Stimulated activated CD8-positive, alpha-beta memory T cell treated with anti-CD3 and anti-CD28 coated beads, Interleukin-2, amount 100 ng/mL, for 48 hours (primary cell): ENCODE measurements at places on chromosomes 6 and 20.

DNA sequence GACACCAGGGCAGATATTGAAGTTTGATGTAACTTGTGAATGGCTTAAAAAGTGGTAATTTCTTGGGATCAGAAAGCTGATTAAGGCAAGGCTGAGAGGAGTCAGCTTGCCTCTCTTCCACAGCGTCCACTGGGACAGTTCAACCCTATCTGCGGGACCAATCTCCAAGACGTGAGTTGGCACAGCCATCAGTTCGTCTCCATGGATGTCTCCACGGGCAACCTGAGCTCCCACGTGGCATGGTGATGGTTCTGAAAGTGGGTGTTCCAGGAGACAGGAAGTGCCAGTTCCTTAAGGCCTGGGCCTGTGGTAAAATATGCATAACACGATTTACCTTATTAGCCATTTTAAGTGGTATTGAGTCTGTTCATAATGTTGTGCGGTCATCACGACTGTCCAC is 67.9 kb upstream of the BHLHE23 start:
- DNase-seq = no peak

DNA sequence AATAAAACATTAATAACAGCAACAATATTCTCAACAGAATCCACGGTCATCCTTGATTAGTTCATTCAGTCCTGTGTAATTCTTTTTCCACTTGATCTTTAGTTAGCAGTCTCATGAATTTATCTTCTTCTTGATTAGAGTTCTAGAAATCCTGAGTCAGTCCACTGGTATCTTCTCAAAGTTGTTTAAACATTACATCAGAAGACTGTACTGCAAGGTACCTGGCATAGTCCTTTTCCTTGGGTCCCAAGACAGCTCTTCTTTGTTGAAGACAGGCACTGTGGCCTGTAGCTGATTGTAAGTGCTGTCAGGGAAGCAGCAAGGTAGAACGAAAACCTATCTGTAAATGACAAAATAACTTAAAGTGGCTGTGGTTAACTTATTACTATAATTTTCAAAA is 11.8 kb downstream of the MAP3K4 start:
- no peak for DNase-seq

DNA sequence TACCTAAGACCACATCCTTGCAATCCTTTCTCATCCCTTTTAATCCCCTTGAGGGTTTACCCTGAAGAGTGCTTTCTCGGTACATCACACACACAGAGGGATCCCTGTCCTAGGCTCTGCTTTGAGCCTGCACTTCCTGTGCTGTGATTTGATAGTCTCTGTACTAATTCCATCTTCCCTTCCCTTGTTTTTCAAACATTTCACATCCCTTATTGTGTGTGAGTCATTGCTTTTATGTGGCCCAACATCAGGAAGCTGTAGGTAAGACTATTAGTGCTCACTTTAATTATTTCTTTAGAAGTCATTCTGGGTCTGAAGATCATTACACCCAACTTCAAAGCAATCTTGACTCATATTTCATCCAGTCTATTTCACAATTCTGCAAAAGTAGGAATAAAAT is 57.2 kb upstream of the ANKEF1 start:
- no peak for DNase-seq

GRCh38 chr6:69816026-69816425 is 19.2 kb upstream of the LMBRD1 start:
- no peak for DNase-seq

DNA sequence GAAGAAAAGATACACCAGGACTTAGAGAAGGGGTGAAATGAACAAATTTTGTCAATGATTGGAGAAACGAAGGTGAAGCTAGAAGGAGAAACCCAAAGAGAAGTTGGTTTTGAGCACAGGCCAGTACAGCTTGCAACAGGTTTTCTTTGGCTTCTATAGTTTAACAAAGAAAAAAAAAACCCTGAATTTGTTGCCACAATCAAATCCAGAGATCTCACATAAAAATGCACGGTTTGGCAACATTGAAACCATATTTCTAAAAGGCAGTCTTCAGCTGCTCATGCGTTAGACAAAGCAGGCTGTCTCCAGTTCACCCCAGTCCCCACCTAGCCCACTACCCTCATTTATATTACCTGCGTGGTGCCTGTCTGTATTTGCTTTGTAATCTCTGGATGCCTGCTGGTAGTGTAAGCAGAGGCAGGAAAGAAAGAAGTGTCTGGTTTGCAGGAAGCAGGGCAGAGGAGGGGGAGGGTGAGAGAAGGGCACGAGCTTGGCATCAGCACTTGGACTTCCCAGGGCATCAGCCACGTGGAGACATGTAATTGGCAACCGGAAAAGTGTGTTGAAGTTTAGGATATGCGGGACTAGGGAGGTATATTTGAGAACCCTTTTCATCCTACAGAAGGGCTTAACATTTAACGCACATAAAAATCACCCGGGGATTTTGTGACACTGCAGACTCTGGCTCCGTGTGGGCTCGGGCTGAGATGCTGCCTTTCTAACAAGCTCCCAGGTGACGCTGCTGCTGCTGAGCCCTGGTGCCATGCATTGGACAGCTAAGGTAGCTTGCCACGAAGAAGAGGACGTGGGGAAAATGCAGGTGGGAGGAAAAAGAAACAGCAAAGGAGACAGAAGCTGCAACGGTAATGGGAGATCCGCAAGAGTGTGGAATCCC is 14.4 kb downstream of the PFDN4 start:
- DNase-seq = no peak

- no peak for DNase-seq
Measured at GRCh38 chr6:36717871-36718540, 20.4 kb downstream of the RAB44 start.

DNA sequence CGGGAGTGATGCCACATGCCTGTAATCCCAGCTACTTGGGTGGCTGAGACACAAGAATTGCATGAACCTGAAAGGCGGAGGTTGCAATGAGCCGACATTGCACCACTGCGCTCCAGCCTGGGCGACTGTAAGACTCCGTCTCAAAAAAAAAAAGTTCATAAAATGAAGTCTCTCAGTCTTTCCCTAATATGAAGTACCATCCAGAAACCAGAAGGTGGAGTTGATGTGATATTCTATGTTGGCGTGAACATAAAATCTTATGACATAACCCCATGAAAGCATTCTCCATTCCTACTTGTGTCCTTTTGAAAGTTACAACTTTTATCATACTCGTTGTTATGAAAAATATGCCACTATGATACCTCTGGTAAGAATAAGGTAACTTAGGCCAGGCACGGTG is 5.7 kb downstream of the SOD2 start:
- DNase-seq = no peak

DNA sequence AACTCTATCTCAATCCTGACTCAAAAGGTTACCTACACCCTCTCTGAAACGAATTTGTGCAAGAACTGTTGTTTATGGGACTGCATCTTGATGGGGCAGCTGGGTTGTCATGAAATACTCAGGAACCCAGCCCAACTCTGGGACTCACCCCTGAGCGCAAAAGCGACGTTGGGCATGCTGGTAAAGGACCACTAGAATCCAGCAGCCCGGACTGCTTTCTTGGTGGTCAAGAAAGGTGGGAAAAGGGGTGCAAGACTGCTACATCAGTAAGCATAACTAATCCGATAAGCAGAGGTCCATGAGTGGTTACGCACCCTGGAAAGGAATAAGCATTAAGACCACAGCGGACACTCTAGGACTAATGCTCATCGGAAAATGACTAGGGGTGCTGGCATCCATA is 6.3 kb upstream of the PRR18 start:
- no peak for DNase-seq

GRCh38 chr6:79081663-79082062 is 3.6 kb upstream of the PHIP start:
- DNase-seq = no peak

DNA sequence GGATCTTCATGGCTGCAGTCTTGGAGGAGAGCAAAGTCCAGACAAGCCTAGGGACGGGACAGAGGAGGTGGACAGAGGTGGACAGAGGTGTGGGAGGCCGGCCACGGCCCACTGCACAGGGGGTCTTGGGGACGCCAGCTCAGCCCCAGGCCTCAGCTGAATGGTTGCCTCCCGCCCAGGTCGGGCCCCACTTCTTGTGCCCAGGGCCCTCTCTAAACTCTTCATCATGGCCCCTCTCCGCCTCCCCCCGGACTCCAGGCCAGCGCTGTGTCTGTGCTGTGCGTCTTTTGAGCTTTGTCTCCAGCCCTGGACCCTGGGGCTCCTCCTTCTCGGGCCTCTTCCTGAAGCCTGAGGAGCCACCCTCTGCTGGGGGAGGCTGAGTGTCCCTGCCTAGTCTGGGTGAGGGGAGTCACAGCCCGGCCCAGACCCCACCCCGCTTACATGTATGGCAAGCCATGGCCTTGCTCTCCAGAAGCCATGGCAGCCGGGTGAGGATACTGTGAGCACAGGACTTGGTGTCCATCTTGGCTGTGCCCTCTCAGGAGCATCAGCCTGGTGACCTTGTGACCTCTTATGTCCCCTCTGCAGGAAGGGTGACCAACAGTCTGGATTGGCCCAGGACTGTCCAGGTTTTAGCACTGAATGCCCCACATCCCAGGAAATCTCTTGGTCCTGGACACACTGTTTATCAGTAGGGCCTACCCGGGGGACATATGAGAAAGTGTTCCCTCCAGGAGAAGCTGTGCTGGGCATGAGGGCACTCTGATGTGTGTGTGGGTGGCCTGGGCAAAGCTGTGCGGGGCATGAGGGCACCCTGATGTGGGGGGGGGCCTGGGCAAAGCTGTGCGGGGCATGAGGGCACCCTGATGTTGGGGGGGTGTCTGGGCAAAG is 9.4 kb upstream of the NPBWR2 start:
- DNase-seq = no peak

- DNase-seq = no peak
Measured at GRCh38 chr6:144768551-144769075, 483.5 kb downstream of the UTRN start.

DNA sequence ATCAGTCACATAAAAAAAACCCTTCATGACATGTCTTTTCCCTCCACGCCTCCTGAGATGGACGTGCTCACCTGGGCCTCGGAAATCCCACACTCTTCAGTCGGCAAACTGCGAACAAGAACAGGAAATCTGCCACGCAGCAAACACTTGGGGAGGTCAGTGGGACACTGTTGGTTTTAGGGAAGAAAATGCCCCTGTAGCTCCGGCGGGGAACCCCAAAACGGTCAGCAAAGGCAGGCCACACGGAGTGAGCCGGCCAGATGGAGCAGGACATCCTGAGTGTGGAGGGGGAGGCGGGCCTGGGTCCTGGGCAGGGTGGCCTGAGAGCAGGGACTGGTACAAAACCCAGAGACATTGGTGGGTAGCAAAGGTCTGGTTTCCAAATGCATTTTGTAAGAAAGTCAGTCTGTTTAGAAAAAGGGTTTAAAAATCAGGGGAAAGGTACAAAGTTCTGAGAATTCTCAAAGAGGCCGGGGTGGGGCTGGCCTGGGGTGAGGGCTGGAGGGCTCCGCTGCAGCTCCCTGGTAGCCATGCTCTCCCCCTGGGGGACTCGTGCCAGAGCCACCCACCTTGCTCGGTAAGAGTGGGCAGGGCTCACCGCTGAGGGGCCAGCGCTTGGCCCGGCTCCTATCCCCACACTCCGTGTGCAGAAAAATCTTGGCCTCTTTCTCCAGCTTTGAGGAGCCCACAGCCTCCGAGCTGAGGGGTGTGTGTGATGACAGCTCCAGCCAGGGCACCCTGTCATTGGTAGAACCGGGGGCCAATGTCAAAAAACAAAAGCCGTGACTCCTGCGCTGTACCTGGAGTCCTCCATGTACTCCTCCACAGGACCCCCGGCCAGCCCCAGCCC is 5.2 kb downstream of the SLC2A4RG start:
- DNase-seq = no peak

- no peak for DNase-seq
Measured at GRCh38 chr20:1657556-1658334, at the start of gene SIRPG. Gene SIRPG (minus strand): TSS chr20:1657779. CDS start chr20:1657714, 65 bp downstream.

DNA sequence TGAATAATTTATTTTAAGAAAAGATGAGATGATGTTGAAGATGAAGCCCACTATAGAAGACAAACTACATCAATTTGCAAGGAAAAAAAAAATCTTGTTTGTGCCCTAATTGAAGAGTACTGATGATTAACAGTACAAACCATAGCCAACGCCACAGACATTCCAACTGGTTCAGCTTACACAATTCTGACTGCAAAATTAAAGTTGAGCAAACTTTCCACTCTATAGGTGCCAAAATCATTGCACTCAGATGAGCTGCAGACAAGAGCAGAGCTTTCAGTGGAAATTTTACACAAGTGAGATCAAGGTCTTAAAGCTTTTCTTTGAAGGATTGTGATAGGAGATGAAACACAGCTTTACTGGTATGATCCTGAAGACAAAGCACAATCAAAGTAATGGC is 85.3 kb downstream of the OGFRL1 start:
- no peak for DNase-seq

DNA sequence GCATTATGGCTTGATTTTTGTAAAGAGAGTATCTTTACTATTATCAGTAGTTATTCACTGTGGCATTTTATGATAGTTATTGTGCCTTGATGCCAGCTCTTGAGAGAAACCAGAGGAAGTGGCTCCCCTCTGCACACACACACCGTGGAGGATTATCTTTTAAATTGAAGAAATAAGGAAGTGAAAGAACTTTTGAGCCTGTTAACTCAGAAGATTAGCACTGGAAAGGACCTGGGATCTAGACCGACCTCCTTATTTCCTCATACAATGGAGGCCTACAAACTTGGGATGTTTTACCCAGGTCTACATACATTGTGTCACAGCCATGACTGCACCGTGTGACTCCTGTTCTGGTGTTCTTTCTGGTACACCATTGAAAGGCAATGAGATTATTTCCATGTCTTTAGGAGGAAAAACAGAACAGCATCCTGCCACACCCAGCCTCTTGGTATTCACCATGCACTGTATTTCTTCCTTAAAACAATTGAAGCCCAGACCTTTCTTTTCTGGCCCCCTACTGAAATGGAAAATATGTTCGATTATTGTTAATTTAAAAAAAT is 40.6 kb downstream of the HECA start:
- no peak for DNase-seq

DNA sequence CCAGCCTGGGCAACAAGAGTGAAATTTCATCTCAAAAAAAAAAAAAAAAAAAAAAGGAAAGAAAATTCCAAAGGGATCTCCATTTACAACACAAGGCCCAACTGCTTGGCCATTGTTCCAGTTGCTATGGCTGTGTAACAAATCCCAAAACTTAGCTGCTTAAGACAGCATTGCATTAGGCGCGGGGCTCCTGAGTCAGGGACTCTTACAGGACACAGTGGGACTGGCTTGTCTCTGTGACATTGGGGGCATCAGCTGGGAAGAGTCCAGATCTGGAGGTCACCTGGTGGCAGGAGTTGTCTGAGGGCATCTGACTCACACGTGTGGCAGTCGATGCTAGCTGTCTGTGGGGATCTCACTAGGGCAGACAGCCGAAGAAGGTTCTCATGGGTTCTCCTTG is 35.6 kb downstream of the TTLL9 start:
- no peak for DNase-seq

GRCh38 chr6:37860226-37860839 is 40.8 kb downstream of the ZFAND3 start:
- no peak for DNase-seq

DNA sequence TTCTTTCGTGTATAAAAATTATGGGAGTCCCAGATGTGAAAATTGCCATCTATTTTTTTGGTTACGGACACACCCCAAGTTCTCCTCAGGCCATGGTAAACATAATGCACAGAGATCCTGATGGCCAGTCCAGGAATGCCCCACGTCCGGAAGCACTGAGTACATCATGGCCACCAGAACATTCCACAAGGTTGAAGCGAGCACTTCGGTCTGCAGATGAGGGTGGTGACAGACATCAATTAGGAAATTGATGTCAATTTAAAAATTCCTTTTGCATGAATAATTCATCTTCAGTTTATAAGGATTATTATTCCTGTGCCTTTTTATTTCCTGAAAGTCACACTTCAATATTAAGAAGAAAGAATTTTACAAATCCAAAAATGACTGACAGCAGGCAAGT is 13.2 kb upstream of the EXOC2 start:
- DNase-seq = no peak

GRCh38 chr6:15401769-15402250 is 155.9 kb downstream of the JARID2 start:
- DNase-seq = no peak
